Right ventricle myocardium superior (tissue), 1 donor: ENCODE measurements at places on chromosomes 4 and X. TPM values are rescaled to one million over a fixed set of nuclear protein-coding genes. Genes with fewer than 3 reads are reported as not detected.

Gene CT45A1
- total RNA-seq, result not detected

Gene UGT2B7
- total RNA-seq, result not detected

Gene TRAM1L1
- total RNA-seq, result 0.56 TPM

Gene SPANXA1
- total RNA-seq, result not detected
